ENCODE measurements at places on chromosomes 6 and 20.

GRCh38 chr6:88454658-88455057 is 288.5 kb upstream of the CNR1 start:
- no peak for DNase-seq

- peak; percentile 97 for DNase-seq
Observed at GRCh38 chr6:31814677-31815024, 432 bp downstream of the HSPA1L start.

- DNase-seq = peak; percentile 38
Observed at GRCh38 chr6:162467679-162468078, 259.9 kb downstream of the PRKN start.

- no peak for DNase-seq
Observed at GRCh38 chr6:148457137-148457842, 114.7 kb downstream of the SASH1 start.

DNA sequence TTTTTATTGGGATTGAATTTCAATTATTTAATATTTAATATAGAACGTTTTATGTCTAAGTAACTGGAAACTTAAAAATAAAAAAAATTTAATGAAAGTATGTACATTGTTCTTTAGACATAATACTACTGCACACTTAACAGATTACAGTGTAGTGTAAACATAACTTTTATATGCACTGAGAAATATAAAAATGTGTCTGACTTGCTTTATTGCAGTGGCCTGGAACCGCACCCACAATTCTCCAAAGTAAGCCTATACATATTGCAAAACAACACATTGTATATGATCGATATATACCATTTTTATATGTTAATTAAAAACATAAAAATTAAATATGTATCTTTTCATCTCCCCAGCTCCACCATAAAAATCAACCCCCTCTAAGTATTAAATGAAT is 42.8 kb downstream of the GFOD1 start:
- DNase-seq = no peak

GRCh38 chr6:1590580-1590979 is 19.1 kb upstream of the FOXC1 start:
- no peak for DNase-seq

- no peak for DNase-seq
Observed at GRCh38 chr6:149642829-149643580, 5.5 kb downstream of the KATNA1 start.

DNA sequence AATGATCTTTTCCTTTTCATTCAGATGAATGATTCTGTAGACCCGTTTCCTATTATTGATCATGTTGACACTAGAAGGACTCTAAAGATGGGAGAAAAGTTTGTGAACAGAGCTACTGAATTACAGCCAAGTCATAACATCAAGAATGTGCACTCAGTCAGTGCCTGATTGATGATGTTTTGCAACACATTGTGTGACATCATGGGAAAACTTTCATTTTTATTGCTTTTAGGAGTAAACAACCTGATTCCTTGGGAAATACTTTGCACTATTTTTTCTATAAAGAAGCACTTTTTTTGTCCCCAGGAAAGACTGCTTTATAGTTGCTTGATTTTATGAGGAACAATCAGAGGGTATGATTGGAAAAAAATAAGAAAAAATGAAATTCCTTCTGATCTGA is 383.8 kb upstream of the JAG1 start:
- no peak for DNase-seq

DNA sequence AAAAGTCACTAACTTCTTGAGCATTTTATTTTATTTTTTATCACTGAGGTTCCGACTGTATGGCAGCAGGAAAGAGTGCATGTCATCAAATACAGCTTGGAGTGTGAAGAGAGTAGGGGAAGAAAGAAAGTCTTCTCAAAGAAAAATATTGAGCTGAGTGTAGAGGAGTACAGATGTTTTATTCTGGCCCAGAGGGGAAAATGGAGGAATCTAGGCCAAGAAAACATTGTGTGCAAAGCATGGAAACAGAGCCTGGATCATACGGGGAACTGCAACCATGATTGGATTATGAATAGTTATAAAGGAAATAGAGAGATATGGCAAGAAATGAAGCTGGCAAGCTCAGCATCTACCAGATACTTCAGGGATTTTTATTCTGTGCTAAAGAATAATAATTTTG is 104.2 kb upstream of the SCGN start:
- DNase-seq = no peak

- DNase-seq = no peak
Observed at GRCh38 chr6:167654389-167654788, 172.3 kb upstream of the AFDN start.

- no peak for DNase-seq
Observed at GRCh38 chr6:169555971-169556617, 145.7 kb downstream of the WDR27 start.

- no peak for DNase-seq
Observed at GRCh38 chr6:105624021-105624420, 221.1 kb upstream of the PREP start.

GRCh38 chr6:51467231-51467952 is 620.0 kb downstream of the PKHD1 start:
- no peak for DNase-seq

DNA sequence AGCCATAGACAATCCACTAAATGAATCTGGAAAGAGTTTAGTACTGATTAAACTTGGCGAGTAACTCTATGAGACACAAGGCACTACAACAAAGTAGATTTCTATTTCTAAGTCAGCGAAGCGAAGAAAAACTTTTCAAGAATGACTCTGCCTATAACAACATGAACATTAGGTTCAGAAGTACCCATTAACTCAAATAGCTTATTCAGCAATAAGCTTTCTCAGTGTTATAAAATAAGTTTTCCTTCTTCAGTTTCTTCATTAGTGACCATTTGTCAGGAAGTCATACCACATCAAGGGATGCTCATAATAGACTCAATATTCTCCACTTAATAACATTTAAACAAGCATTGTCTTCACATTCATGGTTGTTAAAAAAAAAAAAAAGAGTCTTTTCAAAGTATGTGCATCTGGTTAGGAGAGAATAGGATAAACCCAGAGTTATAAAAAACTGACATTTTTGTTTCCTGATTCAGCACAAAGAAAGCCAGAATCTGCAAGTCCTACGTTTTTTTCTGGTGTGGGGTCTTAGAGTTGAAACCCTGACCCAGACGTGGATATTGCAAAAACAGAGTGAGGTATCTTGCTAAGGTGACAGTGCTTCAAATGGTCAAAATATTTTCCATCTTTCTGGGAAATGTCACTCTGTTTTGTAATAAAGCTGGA is 148.2 kb upstream of the PREP start:
- no peak for DNase-seq

DNA sequence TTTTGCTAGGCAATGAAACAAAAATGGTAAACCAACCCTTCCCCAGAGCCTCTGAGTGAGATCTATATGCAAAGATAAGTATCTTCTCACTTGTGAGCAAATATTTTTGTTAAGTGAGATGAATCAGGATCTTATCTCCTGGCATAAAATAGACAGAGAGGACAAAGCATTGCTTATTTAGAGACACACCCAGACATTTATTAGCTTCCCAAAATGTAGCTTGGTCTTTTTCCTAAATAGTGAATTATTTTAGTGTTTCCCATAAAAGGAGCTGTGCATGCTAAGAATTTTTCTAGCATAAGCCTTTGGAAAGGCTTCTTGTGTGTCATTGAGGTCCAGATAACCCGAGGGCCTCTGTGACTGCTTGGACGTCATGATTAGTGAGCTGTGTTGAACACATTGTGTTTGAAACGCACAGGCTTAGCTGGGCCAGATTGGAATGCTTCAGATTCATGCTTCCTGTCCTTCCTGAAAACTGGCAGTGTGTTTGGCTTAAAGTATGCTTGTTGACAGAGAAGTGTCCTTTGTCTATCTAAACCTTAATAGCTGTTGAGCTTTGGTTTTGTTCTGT is 16.5 kb downstream of the MTHFD1L start:
- DNase-seq = peak; percentile 81

- DNase-seq = no peak
Observed at GRCh38 chr6:84687431-84687830, 77.0 kb downstream of the TBX18 start.

- DNase-seq = no peak
Observed at GRCh38 chr6:155014137-155014536, 19.0 kb downstream of the TIAM2 start.

GRCh38 chr6:149508485-149508884 is 23.7 kb upstream of the ZC3H12D start:
- DNase-seq = no peak

- DNase-seq = no peak
Observed at GRCh38 chr6:150324044-150324443, 44.8 kb upstream of the IYD start.

GRCh38 chr6:33882154-33882553 is 78.4 kb upstream of the MLN start:
- no peak for DNase-seq

DNA sequence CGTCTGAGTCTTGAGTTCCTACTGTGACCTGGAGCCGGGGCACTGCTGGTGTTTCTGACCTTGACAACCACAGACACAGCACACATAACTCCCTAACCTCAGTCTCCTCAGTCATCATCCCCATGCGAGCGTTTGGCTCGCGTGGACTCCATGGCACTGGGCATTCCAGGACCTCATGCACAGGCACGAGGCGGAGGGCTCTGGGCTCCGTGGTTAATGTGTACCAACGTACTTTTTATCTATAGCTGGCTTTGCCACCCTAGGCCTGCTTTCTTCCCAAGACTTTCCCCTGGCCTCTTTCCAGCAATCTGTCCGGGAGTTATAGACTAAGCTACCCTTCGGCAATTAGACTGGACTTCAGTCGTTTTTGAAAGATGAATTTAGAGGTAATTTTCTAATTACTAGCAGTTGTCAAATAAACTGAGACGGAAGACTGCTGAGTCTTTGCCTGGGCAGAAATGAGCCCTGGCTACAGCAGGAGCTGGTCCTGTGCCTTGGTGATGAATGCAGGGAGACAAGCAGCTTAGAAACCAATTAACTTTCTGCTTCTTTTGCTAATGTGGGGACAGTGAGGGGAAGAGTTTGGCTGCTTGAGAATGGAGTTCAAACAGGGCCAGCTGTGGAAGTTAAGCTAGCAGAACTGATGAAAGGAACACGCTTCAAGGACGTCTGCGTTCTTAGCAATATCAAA is 16.1 kb upstream of the CTCFL start:
- no peak for DNase-seq

DNA sequence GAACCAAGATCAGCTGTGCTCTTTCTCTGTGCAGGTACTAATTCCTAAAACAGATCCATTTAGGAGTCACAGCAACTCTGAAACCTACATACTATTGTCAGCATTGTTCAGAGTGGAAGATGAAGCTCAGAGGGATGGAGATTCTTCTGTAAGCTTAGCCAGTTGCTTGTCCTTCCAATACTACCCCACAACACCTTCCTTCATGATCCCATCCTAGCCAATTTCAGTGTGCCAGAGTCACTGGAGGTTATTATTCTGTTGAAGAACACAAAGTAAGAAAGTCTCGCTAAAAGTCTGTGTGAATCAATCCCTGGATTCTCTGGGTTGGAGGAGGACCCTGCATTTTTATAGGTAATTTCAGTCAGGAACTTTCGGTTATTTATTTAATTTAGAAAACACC is 2.3 kb downstream of the POPDC3 start:
- no peak for DNase-seq

DNA sequence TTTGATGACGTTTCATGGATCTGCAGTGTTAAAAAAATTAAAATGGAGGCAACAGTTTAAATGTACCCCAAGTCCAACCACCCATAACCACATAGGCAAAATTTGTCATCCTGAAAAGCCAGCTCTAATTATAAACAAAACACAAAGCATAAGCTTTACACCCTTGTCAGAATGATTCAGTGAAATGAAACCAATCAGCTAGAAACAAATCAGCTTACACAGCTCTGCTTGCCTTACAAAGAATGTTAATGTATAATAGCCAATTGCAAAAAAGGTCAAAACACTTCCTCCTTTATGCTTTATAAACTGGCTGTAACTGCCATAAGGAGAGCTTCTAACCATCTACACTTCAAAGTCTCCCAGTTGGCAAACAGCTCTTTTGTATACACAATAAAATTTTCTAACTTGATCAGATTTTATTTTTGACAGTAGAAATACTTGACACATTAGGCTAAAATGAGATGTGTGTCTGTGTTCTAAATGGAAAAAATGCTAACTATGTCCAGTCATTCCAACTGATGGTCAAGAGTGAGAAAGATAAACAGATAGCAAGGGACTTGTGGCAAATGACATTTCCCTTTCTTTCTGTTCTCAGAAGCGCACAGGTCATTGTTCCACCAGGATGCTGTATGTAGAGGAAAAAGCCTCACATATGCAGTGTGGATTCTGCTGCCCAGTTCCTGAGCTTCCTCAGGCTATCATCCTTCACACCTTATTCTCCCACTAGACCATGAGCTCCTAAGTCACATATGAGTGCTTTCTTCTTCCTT is 344.3 kb upstream of the ID4 start:
- no peak for DNase-seq

DNA sequence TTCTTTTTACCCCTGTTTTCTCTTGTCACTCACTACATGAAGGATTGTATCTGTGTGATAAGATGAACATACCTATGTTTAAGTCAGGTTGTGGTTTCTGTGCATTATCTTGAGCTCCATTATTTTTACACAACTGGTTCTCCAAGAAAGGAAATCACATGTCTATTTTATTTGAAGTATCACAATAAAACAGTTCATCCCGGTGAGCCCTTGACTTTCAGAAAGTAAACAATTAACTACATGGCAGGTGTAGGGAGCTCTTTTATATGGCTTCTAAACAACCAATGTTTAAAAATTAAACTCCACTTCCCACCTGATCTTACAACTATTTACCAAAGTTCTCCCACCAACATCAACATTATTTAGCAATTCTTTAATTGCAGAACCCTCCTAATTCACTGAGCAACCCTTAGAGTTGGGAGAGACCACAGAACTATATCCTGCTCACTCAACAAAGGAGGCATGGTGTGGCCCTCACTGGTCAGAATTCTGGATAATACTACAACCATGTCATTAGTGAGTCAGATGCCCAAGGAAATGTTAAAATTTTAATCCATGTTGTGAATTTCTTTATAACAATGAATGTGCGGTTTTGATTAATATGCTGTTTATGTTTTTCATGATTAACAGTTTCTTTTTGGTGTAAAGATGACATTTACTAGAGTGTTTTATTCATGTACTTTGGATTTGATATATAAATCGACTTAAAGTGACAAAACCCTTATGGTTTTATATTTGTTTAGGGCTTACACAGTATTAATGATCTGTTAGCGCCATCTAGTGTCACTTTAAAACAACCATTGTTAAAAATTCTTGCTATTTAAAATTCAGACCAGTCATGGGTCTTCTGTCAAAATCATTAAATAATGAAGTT is 50.0 kb upstream of the SCGN start:
- peak; percentile 56 for DNase-seq

DNA sequence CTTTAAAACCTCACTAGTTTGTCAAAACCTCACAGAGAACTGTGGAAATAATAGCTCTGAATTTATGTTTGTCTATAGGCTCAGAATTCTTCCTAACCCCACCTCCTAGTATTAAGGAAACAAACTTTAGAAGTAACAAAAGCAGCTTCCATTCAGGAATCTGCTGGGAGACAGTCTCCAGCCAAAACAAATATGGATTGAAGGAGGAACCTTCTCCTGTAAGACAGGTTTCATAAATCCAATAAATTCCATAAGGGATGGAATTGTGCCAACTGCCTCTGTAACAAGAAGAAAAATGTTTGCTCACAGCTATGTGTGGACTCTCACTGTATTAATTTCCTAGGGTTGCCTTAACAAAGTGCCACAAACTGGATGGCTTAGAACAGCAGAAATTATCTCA is 7.5 kb downstream of the SYCP2 start:
- DNase-seq = no peak

- DNase-seq = no peak
Observed at GRCh38 chr6:1091900-1092299, 220.0 kb upstream of the FOXQ1 start.

GRCh38 chr6:135673501-135674309 is 176.2 kb upstream of the AHI1 start:
- DNase-seq = no peak

Measured in NCI-H146 (cell line).